CD4-positive, alpha-beta T cell treated with Interleukin-10 for 1 hour (primary cell): ENCODE measurements at places on chromosomes 13 and 19.

DNA sequence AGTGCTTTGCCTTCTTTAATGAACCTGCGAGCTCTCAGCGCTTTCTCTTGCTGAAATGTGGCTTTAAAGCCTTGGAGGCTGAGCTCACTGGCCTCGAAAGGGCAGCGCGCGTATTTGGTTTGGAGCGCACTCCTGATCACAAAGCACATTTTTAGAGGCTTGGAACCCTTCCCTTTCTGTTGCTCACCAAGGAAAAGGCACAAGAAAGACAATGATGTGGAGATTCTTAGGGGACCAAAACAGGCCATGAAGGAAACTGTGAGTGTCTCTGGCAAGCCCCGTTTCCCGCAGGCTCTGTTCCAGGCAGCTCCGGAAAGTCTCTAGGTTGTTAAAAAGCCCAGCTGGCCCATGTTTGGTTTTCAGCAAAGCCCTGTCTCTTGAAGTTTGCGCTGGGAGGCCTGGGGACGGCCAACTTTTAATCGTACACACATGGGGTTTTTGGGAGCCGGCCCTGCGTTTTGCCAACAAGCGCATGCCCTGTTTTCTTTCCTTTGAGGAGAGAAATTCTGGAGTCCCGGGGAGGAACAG, 9.4 kb upstream of the SPC24 start:
- no peak for DNase-seq

GRCh38 chr13:56893843-56894242, 246.9 kb upstream of the PRR20A start:
- no peak for DNase-seq

DNA sequence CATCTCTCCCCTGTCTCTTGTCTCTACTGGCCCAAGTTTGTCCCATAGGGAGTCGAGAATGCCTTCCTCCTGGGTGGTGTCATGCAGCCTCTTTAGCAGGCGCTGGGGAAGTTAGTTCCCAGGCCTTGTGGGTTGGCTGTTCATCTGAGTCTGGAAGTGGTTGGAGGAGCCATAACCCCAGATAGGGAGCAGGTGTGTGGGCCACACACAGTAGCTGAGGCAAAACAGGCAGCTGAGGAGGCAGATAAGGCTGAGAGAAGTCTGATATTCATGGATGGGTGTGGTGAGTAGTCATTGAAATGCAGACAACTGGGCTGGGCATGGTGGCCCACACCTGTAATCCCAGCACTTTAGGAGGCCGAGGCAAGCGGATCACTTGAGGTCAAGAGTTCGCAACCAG, 40.9 kb upstream of the KPNA3 start:
- DNase-seq: no peak

- DNase-seq: no peak
Measured at GRCh38 chr13:109924376-109924775, 138.0 kb upstream of the IRS2 start.

DNA sequence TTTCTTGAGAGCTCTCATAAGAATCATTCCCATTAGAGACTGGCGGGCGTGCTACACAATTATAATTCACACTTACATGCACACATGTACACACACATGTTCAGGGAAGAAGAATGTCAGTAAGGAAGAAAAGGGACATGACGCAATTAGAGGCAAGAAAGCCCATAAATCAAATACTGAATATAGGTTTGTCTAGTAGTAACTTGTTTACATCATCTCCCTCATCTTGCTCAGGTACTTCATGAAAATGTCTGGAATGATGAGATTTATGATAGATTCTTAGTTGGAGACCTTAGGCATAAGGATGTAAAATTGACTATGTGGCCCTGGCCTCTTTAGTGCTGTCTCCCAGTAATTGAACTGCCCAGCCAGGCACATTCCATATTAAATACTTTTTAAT, 628.0 kb upstream of the PCDH20 start:
- DNase-seq: no peak

- DNase-seq: no peak
Measured at GRCh38 chr13:85545771-85546170, 253.4 kb downstream of the SLITRK6 start.

GRCh38 chr19:48715681-48716171, 3.8 kb downstream of the MAMSTR start:
- DNase-seq: no peak

DNA sequence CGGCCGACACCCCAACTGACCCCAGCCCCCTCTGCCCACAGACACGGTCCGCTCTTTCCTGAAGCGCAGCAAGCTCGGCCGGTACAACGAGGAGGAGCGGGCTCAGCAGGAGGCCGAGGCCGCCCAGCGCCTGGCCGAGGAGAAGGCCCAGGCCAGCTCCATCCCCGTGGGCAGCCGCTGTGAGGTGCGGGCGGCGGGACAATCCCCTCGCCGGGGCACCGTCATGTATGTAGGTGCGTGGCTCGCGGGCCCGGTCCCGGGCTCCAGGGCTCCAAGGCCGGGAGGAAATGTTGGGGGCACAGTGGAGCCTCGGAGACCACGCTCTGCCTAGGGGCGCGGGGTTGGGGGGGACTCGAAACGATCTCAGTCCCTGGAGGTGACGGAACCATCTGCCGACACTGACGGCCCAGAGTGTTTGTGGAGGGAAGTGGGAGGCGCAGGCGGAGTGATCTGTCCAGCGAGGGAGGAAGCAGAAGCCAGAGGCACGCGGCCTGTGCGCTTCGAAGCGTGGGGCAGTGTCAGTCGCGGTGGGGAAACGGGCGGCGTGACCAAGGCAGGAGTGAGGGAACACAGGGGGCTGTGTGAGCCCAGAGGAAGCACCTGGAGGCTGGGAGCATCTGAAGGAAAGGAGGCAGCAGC, 6.3 kb downstream of the TBCB start:
- DNase-seq: no peak

GRCh38 chr13:76723551-76724232, 162.5 kb downstream of the KCTD12 start:
- no peak for DNase-seq

- no peak for DNase-seq
Measured at GRCh38 chr13:94753327-94753726, 41.0 kb upstream of the SOX21 start.

- no peak for DNase-seq
Measured at GRCh38 chr13:82758044-82758443, 1124.2 kb downstream of the SLITRK1 start.

- DNase-seq: no peak
Measured at GRCh38 chr13:100330662-100331061, 241.8 kb downstream of the PCCA start.

- no peak for DNase-seq
Measured at GRCh38 chr19:36113894-36114720, 568 bp downstream of the POLR2I start.

GRCh38 chr19:58054901-58055874, 3.9 kb upstream of the ZNF135 start:
- no peak for DNase-seq

- no peak for DNase-seq
Measured at GRCh38 chr19:4122480-4122879, 1.4 kb downstream of the MAP2K2 start.

- peak; percentile 69 for DNase-seq
Measured at GRCh38 chr19:29837448-29837981, 25.7 kb downstream of the CCNE1 start.

- no peak for DNase-seq
Measured at GRCh38 chr19:5931251-5931650, 17.2 kb downstream of the CAPS start.

DNA sequence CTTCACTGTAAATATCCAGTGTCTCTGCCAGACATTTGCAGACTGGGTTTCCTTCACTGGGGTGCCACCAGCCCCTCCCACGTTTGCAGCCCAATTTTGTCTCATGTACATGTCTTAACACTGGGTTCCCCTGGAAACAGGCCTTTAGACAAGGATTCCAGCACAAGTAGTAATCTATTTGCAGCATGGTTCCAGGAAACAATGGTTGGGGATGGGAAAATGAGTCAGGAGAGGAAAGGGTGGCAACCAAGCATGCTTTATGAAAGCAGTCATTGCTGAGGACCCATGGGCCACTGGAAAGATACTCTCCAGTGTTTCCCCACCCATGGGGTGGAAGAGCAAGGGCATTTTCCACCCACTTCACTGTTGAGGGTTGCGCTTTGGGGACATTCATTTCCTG, 53.6 kb upstream of the FARP1 start:
- no peak for DNase-seq

GRCh38 chr19:31064491-31064890, 284.7 kb downstream of the TSHZ3 start:
- no peak for DNase-seq

DNA sequence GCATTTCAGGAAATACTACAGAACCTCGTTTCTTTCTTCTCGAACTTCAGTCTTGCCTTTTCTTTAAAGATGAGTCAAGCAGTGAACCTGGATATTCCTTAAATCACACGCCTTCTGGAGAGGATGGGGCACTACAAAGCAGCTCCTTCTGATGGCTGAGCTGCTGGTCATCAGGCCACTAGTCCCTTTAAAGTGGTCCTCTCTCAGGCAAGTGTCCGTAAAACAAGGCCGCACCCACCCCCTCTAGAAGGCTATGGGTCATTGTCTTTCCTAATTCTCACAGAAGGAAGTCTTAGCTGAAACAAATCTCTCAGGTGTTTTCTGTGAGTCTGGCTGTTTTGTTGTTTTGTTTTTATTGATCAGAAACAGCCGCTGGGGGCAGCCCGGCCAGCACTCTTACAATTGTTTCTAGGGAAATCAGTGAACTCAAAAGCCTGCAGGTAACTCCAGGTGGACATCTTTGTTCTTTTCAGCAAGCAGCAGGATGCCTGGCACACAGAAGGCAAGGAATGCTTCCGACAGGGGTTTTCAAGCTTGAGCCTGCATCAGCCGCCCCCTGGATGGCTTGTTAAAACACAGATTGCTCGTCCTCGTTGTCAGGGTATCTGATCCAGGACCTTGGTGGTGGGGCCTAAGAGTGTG, 45.4 kb downstream of the MBNL2 start:
- no peak for DNase-seq

DNA sequence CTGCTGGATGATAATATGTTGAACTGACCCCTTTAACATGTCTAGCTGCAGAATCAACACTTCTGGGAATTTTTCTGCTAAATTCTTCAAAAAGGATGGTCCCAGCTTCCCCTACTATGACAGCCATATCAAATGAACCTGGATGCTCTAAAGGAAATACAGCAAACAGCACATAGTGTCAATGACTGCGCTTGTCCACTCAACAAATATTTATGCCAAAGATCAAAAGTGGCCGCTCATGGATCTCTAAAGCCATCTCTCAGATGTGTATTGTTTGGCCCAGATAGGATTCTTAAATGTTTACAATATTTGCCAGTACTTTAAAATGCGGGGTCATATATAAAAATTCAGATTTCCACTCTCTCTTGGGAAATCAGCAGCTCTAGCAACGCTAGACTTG, 3.3 kb downstream of the TBC1D4 start:
- DNase-seq: no peak

GRCh38 chr13:109636736-109637135, 149.6 kb downstream of the IRS2 start:
- DNase-seq: no peak

GRCh38 chr13:27117158-27117557, 54.5 kb downstream of the USP12 start:
- no peak for DNase-seq

DNA sequence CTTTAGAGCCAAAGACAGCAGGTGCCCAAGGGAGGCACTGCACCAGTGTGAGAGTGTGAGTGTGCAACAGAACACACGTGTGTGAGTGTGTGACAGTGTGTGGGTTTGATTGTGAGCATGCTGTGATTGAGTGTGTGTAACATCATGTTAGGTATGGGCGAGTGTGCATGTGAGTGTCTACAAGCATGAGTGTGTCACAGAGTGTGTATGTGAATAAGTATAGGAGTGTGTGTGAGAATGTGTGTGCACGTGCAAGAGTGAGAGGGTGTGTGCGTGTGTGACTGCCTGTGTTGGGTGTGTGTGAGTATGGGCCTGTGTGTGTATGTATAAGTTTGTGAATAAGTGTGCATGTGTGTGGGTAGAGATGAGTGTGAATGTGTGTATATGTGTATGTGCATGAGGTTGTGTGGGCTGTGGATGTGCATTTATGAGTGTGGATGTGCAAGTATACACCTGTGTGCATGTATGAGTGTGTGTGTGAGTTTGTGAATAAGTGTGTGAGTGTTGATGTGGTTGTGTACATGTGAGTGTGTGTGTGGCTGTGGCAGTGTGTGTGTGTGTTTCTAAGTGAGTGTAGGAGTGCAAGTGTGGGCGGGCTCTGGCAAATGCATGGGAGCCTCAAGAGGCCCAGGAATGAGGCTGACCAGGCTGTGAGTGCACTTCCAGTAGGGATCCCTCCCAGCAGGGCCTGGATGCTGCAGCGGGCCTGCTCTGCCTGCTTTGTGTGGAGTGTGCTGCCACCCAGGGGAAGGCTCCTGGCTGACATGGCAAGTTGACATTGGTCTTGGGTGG, 198.4 kb downstream of the COL4A1 start:
- DNase-seq: no peak

DNA sequence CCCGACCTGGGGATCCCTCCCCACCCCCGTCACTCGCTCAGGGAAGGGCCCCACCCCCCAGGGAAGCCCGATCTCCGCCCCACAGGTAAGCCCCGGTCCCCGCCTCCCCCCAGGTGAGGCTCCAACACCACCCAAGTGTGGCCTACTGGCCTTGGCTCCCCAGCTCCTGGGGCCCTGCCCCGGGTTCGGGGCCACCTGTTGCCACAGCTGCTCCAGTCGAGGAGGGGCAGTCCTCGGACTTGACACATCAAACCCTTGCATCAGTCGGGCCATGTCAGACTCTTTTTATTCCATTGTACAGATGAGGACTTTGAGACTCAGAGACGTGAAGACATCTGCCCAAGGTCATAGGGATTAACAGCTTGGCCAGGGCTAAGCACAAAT, 512 bp downstream of the CC2D1A start:
- peak; percentile 47 for DNase-seq

- DNase-seq: no peak
Measured at GRCh38 chr19:42316223-42317211, 3.4 kb downstream of the TMEM145 start.

DNA sequence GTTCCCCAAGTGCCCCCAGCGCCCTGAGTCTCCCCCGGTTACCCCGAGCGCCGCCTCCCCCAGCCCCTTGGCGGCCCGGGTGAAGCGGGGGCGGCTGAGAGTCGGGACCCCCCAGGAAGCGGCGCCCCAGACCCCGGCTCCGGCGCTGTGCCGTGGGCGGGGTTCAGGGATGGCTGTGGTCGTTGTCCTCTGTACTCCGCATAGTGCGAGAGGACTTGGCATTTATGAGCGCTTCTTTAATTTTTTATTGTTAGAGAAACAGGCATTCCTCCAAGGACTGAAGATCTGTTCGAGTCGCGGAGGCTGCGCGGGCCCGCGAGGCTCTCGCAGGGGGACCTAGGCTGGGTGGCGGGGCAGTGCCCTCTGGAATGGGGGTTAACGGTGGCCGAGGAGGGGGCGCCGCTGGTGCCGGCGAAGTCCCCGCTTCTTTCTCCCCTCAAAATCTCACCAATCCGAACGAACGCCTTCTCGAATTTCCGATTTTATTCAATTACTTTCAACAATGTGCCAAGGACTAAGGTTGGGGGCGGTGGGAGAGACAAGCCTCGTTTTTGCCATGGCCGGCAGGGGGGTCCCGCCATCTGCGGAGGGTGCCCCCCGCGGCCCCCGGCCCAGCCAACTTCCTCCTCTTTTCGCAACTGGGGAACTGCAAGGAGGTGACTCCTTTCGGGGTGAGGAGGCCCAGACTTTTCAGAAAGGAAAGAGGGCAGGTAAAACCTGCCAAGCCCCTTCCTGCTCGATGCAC, 596 bp upstream of the GJB2 start:
- DNase-seq: peak; percentile 4

- no peak for DNase-seq
Measured at GRCh38 chr13:95800436-95800835, 123.5 kb downstream of the DNAJC3 start.
